ENCODE measurements at places on chromosomes 6 and 20.
A peak's percentile ranks its signal among the peaks of the same experiment; 100 is the strongest.

DNA sequence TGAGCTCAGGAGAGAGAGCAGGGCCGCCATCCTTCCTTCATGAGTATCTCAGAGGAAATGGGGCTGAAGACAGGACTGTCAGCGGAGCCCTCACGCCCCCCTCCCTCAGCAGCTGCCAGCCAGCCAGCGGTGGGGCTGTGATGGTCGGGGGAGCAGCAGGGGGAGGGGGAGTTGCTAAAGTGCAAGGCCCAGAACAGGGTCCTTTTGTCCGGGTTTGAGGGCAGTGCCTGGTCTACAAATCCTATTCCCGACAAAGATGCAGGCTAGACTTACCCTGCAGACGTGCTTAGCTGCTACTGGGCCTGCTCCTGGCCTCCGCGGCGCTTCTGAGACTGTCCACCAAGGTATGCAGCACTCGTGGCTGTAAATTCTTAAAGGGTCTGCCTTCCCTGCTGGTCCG lies 593.4 kb upstream of the CDH4 start:
- DNase-seq, result no peak

GRCh38 chr6:101516578-101516977 lies 123.1 kb downstream of the GRIK2 start:
- no peak for DNase-seq

- DNase-seq, result no peak
Measured at GRCh38 chr6:49462599-49462926, 490 bp downstream of the MMUT start.

GRCh38 chr6:158290659-158291058 lies 21.6 kb upstream of the TULP4 start:
- DNase-seq, result peak; percentile 67

- DNase-seq, result no peak
Measured at GRCh38 chr6:25961619-25962148, 918 bp upstream of the TRIM38 start.

DNA sequence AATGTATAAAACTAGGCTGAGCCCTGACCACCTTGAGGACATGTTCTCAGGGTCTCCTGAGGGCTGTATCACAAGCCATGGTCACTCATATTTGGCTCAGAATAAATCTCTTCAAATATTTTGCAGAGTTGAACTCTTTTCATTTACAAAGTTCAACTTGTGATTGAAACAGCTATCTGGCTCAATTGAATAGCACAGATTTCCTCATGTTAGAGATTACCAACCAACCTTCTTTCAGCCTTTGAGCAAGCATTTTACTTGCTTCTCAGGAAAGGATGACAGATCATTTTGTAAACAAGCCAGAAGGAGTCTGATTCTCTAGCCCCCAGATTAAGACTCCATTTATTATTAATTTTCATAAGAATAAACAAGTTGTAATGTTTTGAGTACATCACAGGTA lies 111.0 kb upstream of the DOK5 start:
- DNase-seq, result no peak

DNA sequence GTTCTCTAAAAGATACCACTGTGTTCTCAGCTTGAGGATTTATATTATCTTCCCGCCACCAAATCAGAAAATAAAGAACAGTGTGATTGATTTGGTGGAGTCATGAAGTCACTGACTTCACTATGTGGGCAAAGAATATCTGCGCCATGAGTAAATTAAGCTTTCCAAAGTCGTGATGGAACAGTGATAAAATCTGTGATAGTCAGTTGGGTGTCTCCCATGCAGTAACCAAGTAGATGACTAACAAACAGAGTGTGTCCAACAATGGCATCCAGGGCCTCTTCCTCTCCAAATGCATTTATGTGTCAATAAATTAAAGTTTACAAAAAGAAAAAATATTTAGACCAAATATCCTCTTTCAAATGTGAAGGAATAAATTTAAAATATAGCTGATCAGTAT lies 87.0 kb upstream of the DST start:
- no peak for DNase-seq

DNA sequence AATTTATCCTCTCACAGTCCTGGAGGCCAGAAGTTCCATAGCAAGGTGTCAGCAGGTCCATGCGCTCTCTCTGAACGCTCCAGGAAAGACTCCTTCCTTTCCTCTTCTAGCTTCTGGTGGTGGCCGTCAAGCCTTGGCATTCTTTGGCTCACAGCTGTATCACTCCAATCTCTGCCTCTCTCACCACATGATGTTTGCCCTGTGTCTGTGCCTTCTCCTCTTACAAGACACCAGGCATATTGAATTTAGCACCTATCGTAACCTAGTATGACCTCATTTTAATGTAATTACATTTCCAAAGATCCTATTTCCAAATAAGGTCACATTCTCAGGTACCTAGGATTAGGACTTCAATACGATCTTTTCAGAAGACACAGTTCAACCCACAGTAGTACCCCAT lies 428.5 kb downstream of the CD83 start:
- no peak for DNase-seq

- no peak for DNase-seq
Measured at GRCh38 chr6:150765067-150765764, 100.3 kb upstream of the MTHFD1L start.

- DNase-seq, result no peak
Measured at GRCh38 chr20:61970357-61970756, 95.3 kb downstream of the TAF4 start.

DNA sequence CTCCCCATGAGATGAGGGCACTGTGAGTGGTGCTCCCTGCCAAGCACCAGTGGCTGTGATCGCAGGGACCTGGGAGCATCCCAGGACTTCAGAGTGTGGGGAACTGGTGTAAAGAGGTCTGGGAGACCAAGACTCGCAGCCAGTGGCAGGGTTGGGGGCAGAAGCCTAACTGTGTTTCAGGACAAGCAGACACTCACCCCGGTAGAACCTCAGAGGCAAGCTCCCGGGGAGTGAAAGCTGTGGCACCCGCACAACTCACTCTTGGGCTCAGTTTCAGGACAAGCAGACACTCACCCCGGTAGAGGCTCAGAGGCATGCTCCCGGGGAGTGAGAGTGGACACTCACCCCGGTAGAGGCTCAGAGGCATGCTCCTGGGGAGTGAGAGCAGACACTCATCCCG lies 112.8 kb downstream of the ASXL1 start:
- no peak for DNase-seq

DNA sequence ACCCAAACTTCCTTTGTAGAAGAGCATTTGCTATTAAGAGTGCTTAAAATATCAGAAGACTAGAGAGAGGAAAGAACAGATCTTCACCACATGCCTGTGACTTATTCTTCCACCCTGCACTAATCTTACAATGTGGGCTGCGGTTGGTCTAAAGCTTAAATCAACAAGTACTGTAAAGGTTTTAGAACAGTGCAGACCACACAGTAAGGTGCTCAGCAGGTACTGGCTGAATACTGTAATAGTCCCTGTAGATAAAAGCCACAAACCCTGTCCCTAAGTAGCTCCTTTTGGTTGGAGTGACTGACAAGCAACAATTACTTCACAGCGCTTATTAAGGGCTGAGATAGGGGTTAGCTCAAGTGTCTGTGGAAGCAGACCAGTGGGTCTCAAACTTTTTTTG lies 972 bp upstream of the PHF3 start:
- no peak for DNase-seq

DNA sequence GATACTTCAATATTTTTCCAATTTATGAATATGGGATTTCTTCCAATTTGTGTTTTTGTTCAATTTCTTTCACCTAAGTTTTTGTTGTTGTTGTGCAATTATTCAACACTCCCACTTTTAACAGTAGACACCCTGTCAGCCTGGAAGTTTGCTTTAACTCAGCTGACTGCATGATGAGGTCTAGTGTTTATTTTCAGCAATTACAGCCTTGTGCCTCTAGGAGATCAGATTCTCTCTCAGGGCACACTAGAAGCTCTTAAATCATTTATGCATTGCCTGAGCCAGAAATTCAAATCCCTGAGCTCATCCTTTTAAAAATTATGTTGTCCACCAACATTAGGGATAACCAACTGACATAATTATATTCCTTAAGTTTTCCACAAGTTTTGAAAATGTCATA lies 85.7 kb downstream of the MRAP2 start:
- DNase-seq, result no peak

GRCh38 chr20:10402938-10403608 lies 30.9 kb downstream of the MKKS start:
- DNase-seq, result no peak

- DNase-seq, result no peak
Measured at GRCh38 chr6:143215771-143216170, 155.1 kb downstream of the AIG1 start.

DNA sequence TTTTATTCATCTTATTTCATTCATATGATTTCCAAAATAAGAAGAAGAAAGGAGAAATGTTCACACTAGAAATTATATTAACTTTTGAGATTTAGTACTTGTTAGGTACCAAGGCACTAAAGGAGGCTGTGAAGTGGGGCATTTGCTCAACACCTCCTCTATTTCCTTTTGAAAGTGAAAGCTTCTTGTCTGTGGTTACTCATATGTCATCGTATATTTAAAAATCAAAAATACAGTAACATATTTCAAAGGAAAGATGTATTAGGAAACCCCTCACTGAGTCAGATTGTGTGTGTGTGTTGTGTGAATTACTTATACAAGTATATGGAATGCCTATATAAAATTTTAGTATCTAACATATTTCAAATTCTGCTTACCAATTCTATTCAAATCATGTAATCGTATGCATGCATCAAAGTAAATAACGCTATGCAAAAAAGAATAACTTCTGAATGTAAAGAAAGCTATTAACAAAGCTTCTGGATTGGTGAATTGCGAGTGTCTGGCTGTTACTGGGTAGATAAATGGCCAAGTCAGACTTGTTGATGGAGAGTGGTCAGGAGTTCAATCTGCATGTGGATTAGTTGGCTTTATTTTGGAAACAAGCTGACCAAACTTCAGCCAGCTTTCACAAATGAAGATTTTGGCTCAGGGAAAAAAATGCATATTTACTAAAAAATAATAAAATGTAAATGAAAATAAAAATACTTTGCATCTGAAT lies 70.9 kb downstream of the PACRG start:
- DNase-seq, result no peak

GRCh38 chr20:63552481-63553249 lies 1.3 kb upstream of the FNDC11 start:
- DNase-seq, result peak; percentile 38

DNA sequence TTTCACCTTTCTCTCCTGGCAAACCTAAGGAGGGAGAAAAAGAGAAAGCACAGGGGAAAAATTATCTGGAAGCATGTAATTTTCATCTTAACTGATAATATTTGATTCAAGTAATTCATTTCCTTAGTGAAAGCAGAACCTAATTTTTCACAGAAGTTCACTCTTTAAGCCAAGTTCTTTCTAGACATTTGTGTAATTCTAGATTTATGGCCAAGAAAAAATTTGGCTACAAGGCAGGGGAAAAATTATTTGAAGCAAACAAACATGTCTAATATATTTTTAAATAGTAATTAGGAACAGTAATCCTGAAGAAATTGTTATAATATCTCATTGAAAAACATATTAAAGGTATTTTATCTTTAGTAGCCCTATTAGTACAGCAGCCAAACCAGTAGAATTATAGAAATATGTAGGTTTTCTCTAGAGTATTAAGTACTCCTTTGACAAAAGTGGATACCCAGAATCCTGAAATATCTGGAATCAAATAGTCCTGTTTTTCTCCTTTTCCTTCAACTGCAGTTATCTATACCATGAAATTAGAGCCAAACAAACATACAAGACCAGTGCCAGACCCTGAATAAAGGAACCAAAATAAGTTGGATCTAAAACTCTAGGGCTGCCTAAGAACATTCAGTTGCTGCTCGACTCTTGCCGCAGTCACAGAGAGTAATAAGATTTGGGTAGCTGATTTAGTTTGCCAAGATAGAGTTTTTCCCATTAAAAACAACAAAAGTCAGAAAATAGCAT lies 116.5 kb downstream of the COL12A1 start:
- DNase-seq, result no peak

DNA sequence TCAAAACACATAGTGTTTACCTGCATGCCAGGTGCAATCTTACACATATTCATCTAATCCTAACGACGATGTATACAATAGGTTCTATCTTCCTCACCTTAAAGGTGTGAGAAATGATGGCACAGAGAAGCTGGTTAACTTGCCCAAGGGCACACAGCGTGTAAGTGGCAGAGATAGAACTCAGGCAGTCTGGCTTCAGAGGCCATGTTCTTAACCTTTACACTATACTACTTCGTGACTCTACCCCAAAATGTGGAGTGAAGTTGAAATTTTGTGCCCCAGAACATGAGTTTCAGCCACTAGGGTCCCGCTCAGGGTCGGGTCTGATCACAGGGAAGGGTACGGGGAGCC lies 584 bp downstream of the VPS52 start:
- DNase-seq, result no peak

Measured in stimulated activated CD4-positive, alpha-beta T cell treated with anti-CD3 and anti-CD28 coated beads, Interleukin-4, amount 100 ng/mL, for 24 hours (primary cell).